SJCRH30 (cell line): ENCODE measurements at places on chromosomes 7 and 10.
A peak's percentile ranks its signal among the peaks of the same experiment; 100 is the strongest.

DNA sequence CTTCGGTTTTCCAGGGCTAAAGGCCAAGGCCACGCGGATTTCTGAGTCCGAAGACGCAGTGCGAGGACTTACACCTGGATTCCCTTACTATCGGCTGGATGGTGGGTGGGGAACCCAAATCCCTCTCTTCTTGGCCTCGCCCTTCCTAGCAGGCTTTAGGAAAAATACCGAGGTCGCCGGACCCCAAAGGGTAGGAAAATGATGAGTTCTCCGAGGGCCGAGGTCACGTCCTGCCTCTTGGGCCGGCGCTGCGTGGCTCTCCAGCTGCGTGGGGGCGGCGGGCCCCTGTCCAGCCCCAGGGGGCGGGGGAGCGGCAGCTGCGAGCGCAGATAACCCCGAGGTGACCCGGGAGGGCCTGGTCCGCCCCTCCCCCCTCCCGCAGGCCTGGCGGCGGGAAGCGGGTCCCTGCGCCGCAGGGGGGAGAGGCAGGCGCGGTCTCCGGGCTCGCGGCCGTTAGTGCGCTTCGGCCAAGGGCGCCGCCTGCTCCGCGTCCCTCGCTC, 805 bp upstream of the HMX3 start:
- peak; percentile 20 for DNase-seq

DNA sequence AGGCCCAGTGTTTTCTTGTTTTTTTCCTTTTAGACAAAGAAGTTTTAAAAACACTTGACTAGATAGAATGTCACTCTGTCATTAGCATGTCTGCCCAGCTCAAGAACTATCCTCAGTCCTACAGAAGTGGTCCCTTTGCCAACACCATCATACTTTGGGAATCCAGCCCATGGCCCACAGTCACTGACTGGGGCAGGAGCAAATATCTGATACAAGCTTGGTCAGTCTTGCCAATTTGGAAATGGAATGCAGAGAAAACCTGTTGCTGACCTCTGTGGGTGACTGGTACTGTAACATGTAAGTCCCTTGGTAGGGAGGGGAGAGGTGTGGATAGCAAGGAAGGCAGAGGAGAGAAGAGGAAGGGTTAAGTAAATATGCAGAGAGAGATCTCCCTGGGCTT, 47.8 kb downstream of the IPMK start:
- no peak for DNase-seq

DNA sequence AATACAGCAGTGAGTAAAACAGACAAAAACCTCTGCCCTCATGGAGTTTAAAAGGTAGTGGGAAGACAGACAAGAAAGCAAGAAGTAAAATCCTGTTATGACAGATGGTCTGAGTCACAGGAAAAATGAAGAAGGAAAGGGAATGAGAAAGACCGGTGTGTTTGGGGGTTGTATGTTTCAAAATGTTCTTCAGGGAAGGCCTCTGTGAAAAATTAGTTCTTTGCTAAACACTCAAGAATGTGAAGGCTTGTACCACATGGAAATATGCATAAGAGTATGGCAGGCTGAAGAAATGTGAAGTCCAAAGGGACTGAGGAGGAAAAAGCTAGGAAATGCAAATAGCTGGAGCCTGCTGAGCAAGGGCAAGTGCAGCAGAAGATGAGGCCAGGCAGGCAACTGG, 315.9 kb upstream of the SEMA3A start:
- DNase-seq, result no peak

DNA sequence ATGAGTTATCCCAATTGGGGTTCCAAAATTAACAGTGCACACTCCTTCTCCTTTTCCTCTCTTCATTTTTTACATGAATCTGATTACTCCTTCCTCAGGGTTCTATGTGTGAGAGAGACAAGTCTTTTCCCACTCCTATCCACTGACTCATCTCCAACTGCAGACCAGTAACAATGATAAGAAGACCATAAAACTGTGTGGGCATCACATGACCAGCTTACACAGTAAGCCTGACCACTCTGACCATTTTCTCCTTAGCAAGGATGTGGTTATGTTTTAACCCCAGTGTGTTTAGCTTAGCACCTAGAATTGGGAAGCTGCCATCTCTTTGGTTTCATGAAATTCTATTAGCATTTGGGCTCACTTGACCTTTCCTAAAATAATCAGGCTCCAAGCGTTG, 145.0 kb upstream of the CALCR start:
- DNase-seq, result peak; percentile 60

DNA sequence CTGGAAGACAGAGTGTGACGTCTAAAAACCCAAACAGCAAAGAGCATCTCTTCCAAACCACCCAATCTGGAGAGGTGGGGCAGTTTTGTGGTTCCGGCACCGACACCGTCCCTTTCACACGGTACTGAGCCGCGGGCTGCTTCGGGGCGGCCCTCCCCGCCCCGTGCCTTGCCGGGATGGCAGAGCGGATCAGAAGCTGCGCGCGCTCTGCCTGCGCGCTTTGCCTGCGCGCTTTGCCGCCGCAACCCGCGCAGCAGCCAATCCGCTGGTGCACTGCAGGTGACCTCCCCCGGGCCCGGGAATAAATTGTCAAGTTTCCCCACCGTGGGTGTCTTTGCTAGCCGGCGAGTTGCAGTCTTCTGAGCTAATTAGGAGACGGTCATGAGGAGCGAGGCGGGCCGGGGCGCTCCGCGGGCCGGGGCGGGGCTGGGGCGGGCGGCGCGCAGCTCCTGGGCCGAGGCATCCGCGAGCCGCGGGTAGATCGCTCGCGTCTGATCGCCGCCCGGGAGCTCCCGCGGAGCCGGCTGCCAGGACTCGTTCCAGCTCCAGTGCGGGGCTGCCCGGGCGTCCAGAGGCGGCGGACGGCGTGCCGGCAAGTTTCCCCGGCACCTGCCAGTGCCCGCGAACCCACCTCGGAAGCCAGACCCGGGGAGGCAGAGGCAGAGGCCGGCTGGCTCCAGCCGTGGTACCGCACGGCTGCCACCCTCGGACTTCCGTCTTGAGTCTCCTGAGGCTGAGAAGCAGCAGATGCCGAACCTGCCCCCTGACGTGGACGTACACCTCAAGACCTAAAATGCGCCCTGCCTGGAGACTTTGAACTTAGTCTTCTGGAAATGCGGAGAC, 536.0 kb upstream of the GALNT17 start:
- no peak for DNase-seq

GRCh38 chr10:49798275-49798674, 36.2 kb upstream of the OGDHL start:
- no peak for DNase-seq

DNA sequence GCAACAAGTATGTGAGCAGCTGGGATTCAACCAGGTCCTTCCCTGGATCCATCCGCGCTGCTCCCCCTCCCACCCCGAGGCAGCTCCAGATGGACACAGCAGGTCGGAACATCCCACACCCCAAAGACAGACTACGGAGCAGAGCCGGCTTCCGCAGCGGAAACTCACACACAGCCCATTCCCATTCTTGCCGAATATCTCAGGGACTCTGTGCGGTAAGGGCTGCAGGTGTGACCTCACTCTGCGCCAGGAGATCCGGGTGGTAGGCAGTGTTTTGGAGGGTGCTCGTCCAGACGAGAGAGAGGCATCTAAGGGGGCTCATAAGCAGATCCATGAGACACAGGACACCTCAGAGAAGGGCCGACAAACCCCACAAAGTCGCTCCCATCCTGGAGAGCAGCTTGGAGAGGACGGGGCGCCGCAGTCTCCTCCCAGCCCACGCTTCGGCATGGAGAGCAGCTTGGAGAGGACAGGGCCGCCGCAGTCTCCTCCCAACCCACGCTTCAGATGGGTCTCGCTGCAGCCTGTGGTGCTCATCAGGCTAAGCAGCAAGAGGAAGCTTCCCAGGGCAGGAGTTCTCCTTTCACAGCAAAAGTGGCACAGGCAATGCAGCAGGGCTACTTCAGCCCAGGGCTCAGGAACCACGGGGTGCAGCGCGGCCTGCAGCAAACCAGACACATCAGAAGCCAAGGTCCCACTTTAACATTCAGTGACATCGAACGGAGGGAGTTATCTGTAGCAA, 179.9 kb downstream of the DIP2C start:
- DNase-seq, result no peak

DNA sequence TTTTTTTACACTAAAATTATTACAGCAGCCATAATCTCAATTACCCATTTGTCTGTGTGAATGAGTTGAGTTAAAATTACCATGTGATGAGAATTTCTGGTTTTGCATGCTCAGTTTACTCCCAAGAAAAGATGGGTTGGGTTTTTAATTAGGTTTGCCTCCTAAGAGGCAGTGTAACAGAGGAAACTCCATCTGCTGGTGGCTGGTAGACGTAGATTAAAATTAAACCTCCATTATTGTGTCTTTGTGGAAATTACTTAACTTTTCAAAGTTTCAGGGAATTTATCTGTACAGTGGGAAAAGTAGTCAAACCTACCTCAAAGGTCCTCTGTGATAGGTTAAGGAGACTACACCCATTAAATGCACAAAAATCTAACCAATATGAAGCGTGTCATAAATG, 954.2 kb downstream of the PCDH15 start:
- DNase-seq, result no peak

GRCh38 chr10:125123476-125124114, 36.8 kb downstream of the CTBP2 start:
- no peak for DNase-seq

- no peak for DNase-seq
Measured at GRCh38 chr10:47371629-47372485, 12.2 kb downstream of the ZNF488 start.

DNA sequence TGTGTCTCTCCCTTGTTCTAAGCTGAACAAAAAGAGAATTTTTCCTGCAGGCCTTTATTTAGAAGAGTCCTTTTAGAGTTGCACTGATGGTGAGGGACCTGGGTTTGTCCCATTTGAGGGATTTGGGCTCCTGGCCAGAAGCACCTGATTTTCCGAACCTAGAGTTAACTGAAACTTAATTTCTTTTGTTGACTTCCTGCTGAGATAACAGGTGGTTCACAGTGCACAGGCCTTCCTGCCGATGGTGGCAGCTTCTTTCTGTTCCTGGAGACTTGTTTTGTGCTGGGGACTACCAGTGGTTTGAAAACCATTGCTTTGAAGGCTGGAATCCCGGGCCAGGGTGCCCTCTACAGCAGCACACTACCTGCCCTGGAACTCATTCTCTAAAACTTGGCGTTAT, 99.2 kb downstream of the SUGCT start:
- no peak for DNase-seq

- DNase-seq, result no peak
Measured at GRCh38 chr10:12353399-12354242, 4.3 kb downstream of the CAMK1D start.

- peak; percentile 50 for DNase-seq
Measured at GRCh38 chr10:91694170-91694794, 61.4 kb upstream of the PPP1R3C start.

GRCh38 chr7:24975644-24976260, 4.2 kb downstream of the OSBPL3 start:
- DNase-seq, result no peak

DNA sequence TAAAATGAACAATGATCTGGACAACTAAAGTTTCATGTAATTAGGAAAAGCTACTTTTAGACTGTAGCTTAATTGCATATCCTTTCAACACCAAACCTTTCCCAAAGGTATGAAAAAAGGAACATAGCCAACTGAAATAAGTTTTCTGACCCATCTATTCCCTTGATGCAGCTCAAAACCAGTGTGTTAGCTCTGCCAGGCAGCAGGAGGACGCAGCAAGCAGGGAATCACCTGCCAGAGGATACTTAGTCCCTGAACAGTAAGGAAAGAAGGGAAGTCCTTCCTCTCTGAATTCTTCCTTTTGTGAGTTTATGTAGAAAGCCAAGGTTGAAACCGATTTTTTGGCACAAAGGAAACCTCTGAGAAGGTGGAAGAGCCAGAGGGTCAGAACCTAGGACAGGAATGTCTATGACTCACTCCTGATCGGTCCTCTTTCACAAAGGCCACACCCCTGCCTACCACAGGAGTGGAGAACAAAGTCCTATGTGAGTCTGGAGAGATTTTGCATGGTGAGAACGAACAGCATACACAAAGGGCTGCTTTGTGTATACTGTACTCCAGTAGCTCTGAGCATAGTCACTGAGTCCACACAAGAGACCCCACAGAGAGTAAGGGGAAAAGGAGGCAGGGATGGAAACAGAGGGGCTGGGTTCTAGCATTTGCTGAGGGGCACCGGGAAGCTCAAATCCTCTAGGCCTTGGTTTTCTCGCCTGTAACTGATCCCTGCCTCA, 68.8 kb upstream of the GSDME start:
- DNase-seq, result peak; percentile 80

- no peak for DNase-seq
Measured at GRCh38 chr7:40305229-40305628, 170.4 kb downstream of the SUGCT start.

- no peak for DNase-seq
Measured at GRCh38 chr7:12066004-12066403, 145.1 kb upstream of the TMEM106B start.

DNA sequence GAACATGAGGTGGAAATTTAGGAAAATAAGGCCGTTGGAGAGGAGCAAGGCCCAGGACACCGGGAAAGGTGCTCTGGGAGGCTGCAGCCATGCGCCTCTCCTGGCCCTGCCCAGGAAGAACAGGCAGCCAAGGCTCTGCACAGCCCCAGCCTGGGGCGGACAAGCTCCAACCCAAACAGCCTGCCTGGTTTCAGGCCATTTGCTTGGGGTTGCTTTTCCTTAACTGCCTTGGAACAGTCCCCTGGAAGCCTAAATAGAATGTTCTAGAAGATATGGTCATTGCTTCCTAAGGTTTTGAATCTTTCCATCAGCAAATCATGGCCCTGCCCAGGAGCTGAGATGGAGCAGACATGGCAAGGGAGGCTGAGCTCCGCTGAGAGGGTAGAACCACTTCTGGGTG, 11.0 kb downstream of the VSTM4 start:
- DNase-seq, result no peak

DNA sequence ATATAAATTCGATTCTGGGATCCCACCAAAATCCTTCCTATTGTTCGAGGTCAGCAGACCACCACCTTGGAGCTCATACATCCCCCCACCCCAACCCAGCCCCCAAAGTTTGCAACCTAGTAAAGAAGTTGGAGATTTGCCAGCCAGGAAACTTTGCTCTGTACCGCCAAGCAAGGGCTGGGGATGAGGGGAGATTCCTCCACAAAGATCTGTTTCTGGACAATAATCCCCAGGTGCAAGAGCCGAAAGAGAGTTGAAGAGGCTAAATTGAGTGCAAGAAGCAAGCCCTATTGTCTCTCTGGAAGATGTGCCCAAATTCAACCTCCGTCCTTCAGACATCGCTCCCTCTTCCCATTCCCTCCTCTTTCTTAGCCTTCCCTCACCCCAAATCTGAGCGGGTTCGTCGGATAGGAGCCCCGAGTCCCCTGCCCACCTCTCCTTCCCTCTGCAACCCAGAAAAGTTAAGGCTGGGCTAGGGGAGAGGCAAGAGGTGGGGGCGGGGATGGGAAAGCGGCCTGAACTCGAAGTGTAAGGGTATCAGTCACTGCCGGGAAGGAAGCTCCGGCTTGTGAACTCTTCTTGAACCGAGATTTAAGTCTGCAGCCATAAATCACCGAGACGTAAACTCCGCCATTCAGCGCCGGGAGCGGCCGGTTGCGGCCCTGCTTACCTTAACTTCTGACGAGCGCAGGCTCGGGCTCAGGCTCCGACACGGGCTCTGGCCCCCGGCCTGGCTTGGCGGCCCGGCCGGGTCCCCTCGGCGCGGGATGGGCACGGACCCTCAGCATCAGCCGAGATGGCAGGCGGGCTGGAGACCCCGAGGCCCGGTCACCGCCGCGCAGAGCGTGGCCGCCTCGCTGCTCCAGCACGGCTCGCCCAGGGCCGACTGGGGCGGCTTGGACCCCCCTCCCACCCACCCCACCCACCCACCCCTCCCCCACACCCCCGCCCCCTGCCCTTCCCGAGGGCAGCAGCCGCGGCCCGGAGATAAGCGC, 10.8 kb upstream of the HOXA2 start:
- peak; percentile 75 for DNase-seq
